Kidney (tissue), 22 donors: ENCODE measurements at places on chromosomes 7 and 10. TPM values are rescaled to one million over a fixed set of nuclear protein-coding genes. Genes with fewer than 3 reads are reported as not detected.

GRCh38 chr7:80082213-80082612 lies 52.4 kb upstream of the GNAI1 start:
- DNase-seq: no peak

DNA sequence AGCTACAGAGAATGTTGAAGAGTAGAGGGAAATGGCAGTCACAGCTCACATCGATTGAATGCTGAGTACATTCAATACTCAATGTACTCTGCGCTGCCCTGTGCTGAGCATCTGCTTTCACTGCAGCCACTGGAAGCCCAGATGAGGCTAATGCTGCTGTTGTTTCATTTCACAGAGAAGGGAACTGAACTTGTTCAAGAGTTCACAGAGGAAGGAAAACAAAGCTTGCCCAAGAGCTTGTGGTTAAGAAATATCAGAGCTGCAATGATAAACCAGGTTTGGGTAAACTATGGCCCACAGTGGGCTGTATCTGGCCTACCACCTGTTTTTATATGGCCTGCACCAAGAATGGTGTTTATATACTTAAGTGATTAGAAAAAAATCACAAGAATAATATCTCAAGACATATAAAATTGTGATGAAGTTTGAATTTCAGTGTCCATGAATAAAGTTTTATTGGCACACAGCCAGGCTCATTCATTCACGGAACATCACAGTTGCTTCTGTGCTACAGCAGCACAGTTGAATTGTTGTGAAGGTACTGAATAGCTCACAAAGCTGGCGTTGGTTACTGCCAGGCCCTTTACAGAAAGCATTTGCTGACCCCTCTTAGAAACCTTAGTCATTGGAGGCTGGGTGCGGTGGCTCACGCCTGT lies 64.1 kb downstream of the CFAP58 start:
- no peak for DNase-seq

- DNase-seq: no peak
These were observed 80.3 kb upstream of the EFCAB10 start for GRCh38 chr7:105661625-105662024.

HTR7 gene
- 0.38 TPM for total RNA-seq

GRCh38 chr7:4014346-4015050 lies 667.6 kb upstream of the FOXK1 start:
- no peak for DNase-seq

FXYD4 gene
- total RNA-seq: 109 TPM

DNA sequence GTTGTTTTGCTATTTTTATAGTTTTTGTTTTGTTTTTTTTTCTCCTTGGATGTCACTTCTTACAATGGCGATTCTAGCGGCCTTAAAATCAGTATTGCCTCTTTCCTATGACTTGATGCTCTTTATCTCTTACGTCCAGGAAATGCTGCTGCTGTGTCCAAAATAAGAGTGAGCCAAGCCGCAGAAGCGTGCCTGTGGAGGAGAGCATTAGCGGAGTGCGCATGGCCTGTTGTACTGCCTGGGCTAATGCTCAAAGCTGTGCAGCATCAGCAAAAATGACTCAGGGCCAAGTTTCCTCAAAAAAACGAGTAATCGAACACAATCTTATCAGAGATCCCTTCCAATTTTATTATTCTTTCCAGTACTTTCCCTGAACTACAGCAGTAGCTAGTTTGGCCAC lies 18.5 kb upstream of the GAD2 start:
- no peak for DNase-seq

DNA sequence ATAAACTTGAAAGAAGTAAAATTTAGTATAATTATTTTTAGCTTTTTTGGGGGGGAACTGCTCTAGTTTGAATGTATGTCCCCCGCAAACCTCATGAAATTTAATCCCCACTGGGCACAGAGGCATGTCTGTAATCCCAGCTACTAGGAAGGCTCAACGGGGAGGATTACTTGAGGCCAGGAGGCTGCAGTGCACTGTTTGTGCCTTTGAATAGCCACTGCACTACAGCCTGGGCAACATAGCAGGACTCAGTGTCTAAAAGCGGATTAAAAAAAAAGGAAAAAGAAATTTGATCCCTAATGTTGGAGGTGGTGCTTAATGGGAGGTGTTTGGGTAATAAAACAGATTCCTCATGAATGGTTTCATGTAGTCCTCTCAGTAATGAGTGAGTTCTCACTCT lies 43.1 kb upstream of the PHF14 start:
- no peak for DNase-seq

DNA sequence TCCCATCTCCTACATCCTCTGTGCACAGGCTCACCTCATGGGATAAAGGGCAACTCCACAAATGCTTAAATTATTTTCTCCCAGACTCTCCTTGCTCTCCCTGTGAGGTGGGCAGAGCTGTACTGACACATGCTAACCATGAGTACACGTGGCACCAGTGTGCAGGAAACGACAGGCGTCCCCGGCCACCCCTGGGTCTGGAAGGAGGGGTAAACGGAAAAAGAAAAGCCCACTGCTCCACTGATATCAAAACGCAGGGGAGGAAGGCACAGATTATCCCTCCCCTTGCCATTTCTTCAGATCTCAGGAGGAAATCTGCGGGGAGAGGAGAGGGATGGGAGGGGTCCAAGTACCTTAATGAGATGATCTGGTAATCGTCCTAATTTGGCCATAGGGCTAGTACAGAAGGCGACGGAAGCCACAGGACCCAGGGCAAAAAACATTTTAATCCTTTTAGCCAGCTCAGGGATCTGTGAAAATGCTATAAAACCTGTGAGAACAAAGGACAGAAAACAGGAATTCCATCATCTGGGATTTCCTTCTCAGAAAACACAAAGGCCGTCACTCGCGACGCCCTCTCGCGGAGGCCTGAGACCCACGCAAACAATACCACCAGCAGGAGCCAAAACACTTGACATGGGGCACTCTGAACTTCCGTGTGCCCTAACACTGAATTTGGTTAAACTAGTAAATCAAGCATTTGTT lies 17.8 kb upstream of the CH25H start:
- no peak for DNase-seq

GJC3 gene
- not detected for total RNA-seq

DNA sequence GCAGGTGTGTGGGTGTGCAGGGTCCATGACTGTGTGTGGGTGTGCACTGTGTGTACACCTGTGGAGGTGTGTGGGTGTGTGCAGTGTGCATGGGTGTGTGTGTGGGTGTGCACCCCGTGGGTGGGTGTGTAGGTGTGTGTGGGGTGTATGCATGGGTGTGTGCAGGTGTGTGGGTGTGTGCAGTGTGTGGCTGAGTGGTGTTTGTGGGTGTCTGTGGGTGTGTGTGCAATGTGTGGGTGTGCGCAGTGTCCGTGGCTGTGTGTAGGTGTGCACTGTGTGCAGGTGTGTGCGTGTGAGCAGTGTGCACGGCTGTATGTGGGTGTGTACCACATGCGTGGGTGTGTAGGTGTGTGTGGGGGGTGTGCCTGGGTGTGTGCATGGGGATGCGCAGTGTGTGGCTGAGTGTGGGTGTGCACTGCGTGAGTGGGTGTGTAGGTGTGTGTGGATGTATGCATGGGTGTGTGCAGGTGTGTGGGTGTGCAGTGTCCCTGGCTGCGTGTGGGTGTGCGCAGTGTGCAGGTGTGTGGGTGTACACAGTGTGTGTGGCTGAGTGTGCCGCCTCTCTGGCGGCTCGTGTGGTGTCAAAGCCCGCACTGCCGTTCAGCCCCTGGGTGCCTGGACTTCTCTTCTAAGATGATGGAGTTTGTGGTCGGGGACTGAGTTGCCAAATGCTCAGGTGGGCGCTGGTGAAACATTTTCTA lies 208.3 kb downstream of the DNAJB6 start:
- peak; percentile 35 for DNase-seq

DNA sequence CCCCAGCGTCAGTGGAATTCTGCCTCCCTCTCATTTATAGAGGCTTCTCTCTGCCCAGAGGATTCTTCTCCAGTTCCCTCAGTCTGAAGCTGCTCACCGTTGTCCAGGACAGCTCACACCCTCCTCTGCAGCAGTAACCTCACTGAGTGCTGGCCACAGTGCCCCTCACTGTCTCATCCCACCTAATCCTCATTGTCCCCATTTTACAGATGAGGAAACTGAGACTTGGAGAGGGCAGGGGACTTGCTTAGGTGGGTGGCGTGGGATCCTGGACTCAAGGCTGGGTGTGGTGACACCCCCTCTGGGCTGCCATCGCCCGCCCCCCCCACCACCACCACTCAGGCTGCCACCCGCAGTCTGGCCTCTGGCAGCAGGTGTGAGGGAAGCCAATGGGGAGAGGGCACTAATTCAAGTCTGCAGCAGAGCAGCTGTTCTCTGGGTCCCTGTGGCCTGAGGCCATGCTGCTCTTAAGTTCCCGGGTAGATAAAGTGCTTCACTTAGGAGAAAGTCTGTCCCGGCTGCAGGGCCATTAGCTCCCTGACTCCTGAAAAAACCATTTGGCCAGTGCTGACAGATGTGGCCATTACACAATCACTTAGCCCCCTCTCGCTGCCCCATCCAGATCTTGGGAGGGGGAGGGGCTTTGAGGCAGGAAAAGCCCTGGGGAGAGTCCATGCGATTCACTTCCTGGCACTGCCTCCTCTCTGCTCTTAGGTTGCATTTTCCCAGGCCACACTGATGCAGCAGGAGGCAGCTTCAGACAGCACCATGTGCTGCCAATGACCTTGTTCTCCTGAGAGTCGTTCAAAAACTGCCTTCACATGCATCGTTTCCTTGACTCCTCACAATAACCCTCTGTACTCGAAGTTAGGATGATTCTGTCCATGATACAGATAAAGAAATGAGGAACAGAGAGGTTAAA lies 36.3 kb downstream of the DRGX start:
- no peak for DNase-seq

GRCh38 chr10:118809357-118810220 lies 54.8 kb upstream of the CACUL1 start:
- DNase-seq: no peak

DNA sequence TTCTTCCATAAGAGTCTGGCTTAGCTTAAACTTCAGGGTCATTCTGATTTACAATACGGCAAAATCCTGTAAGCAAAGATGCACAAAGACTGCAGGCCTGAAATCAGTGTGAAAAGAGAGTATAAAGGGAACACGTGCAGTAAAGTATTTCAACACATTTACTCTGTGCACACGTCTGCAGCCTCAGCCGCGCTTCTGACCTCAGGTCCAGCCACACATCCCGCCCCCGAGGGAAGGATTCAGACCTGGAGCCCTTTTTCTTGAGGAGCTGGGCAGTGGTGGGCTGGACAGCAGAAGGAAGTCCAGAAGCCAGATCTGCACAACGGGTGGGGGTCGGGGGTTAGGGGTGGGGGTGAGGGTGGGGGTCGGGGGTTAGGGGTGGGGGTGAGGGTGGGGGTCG lies 58.9 kb upstream of the FAM20C start:
- DNase-seq: no peak

GRCh38 chr10:48526846-48527505 lies 77.9 kb downstream of the ARHGAP22 start:
- no peak for DNase-seq

- DNase-seq: peak; percentile 82
These were observed 6.0 kb downstream of the PARD3 start for GRCh38 chr10:34808801-34809745.

GRCh38 chr10:87623191-87623590 lies 36.5 kb upstream of the PAPSS2 start:
- no peak for DNase-seq

GRCh38 chr7:132872034-132872433 lies 209.9 kb downstream of the CHCHD3 start:
- DNase-seq: no peak

DNA sequence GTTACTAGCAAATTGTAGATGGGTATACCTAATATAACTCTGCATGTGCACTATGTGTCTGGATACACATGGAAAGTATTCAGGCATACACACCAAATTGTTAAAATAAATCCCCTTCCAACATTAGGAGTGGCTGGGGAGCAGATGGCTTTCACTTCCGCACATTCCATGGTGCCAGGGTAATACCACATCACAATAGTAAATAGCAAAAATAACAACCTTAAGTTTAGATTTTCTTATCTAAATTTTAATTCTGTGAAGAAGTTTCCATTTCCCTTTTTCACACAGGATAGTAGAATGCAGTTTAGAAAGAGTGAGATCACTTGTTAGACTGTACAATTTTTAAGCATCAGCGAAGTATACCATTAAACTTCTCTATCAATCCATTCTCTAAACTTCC lies 5.8 kb upstream of the ALOX5 start:
- DNase-seq: no peak

DNA sequence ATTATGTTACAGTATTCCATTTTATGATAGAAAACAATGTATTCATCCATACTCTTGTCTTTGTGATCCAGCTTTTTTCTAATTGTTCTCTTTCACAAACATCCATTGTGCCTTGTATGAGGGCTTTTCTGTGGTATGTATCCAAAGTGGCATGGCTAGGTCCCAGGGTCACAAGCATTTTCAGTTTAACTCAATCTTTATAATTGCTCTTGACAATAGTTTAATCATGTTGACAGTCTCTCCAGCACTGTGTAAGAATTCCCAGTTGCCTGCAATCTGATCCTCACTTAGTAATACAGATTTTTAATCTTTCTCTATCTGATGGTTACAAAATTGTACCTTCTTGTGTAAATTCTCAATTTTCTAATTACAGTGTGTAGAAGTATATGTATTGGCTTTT lies 533.4 kb downstream of the NEBL start:
- no peak for DNase-seq

DNA sequence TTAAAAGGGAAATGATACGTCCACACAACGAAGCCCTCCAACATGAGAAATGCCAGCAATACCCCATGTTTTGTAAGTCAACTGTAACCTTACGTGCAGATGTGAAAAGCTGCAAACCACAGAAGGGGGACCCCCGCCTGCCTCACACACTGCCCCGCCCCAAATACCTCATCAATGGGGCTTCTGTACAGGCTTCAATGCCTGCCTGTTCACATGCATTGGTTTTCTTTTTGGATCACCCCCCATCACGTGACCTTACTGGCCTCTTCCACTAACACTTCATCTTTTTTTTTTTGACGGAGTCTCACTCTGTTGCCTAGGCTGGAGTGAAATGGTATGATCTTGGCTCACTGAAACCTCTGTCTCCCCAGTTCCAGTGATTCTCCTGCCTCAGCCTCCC lies 224.0 kb downstream of the TNS3 start:
- no peak for DNase-seq
